Activated T-cell treated with anti-CD3 and anti-CD28 coated beads, Interleukin-2, amount 50 U/mL, for 1 hour (primary cell): ENCODE measurements at places on chromosomes 2 and 18.

DNA sequence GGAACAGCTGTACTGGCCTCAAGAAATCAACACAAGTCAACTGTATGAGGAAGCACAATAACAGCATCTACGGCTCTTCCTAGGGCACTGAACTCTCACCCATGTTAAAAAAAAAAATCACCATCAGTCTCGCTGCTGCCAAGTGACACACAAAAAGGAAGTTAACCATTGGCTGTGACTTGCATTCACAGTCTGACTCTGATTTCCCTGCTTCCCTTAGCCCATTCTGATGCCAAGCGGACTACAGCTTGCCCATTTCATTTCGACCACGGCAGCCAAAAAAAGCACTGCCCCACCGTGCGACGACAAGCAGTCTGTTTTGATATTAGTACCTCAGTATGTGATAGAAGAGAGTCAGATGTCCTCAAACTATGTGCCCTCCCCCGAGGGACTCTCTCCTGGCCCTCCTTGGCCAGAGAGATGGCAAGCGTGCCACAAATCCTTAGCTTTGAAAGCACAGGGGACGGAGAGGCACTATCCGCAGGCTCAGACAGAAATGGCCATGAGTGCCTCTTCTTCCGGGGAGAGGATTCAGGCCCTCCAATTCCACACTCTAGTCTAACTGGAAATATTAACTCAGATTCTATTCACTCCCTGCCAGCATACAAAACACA lies 250.0 kb downstream of the TCF4 start:
- DNase-seq: no peak

DNA sequence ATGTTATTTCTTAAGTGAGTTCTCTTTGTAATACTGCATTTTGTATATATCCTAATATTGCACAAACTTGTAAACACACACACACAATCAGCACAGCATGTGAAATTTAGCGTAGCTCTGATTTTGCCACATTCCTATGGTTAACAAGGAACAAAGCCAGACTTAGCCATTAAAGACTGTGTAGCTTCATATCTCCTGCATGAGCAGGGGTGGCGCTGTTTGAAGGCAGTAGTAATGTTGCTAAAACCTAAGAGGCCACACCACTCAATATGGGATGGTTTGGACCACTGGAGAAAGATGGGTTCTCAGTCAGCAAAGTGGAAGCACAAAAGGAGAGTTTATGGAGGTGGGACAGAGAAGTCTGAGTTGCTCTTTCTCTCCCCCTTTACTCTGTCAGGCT lies 61.1 kb upstream of the RND3 start:
- DNase-seq: no peak

DNA sequence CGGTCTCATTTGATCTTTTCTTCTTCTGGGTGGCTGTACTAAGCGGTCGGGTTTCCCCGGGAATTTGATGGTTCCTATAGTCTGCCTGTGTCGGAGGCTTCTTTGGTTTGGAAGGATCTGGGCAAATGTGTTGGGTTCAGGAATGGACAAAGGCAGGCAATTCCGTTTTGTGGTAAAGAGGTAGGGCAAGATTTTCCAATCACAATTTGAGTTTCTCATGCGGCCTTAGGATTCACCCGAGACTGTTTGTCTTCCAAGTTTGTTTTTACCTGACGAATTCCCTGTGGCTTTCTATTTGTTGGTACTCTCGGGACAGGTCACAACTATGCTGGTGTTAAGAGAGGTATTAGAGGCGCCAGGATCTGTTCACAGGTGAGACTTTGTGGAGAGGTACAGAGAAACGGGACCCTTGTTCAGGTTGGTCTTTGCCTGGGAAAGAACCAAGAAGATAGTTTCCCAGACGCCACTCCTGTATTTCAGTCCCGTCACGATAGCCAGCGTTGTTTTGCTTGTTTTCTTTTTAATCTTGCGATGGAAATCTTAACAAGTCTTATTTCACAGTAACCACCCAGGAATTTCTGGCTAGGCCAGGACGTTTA lies 3.0 kb downstream of the SP5 start:
- no peak for DNase-seq

DNA sequence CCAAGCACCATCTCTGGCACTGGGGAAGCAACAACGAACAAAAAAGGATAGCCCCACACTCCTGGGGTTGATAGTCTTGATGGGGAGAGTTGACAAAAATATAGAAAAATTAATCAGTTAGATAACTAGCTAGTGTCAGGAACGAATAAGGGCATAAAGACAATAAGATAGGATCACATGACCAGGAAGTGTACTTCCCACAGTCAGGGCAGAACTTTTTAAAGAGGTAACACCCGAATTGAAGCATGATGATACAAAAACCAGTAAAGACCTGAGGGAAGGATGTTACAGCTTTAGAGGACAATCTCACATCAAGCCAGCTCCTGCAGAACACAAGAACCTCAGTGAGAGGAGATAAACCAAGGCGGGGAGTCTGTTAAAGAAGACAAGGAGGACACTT lies 295.4 kb upstream of the CRIM1 start:
- no peak for DNase-seq

GRCh38 chr2:60125611-60126426 lies 427.6 kb downstream of the BCL11A start:
- DNase-seq: no peak

GRCh38 chr2:217045700-217046475 lies 186.0 kb upstream of the TNP1 start:
- DNase-seq: no peak

DNA sequence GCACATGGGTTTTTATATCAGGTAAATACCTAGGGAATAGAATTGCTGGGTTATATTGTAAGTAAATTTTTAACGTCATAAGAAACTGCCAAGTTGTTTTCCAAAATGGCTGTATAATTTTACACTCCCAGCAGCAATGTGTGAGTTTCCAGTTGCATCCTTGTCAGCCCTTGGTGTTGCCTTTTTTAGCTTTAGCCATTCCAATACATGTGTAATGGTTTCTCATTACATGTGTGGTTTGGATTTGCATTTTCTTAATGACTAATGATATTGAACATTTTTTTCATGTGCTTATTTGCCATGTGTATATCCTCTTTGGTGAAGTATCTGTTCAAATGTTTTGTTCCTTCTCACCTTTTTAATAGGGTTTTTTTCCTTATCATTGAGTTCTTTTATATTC lies 70.8 kb downstream of the ABI2 start:
- DNase-seq: no peak

DNA sequence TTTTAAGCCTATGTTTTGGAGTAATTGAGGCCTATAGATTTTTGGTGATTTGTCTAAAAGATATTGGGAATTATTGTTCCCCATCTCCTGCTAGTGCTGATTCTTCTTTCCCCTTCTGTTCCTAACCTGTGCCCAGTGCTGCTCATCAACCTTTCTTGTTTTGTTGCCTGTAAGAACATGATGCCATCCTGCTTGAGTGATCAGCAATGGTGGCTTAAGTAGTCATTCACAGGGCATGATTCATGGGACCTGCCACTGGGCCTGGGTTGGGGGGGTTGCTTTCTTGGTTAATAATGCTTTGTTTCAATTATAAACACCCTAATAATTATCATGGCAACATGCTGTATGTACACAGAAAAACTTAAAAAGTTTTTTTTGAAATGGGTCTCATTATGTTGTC lies 562.9 kb upstream of the SETBP1 start:
- DNase-seq: no peak

- peak; percentile 64 for DNase-seq
These were observed 494 bp downstream of the HNRNPLL start for GRCh38 chr2:38602136-38602731.

GRCh38 chr2:44801289-44801840 lies 140.1 kb upstream of the SIX3 start:
- DNase-seq: no peak

DNA sequence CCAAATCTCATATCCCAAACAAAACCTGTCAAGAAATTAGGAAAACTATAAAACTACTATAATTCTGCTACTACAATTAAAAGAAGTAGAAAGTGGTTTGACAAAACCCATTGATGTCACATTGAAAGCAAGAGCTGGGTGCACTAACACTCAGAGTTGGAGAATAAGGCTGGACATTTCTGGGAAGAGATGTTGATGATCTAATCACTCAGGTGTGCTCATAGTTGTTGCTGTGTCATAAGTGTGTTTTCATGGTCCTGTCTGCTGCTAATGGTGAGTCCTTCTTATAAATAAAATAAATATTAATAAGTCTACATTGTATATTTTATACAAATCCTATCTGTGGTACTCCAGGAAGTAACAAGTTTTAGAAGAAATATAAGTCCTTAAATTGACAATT lies 168.2 kb upstream of the LRP1B start:
- DNase-seq: no peak

DNA sequence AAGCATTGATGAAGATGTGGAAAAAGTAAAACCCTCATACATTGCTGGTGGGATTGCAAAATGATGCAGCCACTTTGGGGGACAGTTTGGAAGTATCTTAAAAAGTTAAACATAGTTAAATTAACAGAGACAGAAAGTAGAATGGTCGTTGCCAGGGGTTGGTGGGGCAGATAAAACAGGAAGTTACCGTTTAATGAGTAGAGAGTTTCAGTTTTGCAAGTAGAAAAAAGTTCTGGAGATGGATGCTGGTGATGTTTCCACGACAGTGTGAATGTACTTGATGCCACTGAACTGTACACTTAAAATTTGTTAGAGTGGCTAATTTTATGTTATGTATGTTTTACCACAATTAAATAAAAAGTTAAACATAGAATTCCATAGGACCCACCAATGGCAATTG lies 44.5 kb upstream of the EGR4 start:
- DNase-seq: no peak

DNA sequence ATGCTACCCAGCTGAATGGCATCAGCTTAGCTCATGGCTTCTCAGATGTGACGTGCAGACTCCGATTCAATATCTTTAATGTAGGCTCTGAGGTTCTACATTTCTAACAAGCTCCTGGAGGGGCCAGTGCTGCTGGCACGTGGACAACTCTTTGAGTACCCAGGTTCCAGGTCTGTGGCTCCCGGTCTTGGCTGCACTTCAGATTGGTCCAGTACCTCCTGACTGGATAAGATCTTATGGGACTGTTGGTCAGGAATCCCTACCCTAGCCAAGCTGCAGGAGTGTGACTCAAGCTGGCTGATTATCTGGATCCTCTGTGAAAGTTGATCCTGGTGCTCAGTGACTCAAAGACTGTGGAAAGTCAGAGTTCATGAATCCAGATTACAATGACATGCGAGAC lies 222.1 kb downstream of the ANKRD30B start:
- DNase-seq: no peak

DNA sequence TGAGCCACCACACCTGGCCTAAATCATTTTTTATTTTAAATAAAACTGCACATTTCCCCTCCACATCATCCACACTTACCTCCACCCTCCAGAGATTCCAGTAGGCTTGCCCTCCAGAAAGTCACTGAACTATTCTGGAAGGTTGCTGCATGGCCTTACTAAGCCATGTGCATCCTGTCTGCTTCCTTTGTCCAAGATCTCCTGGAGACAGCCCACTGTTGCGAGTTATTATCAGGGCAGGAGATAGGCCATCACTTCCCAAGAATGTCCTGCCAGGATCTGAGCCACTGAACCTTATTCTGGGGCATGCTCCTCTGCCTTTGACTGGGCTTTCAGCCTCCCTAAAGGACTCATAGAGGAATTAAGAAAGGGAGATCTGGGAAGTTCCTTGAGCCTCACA lies 26.8 kb downstream of the CCDC68 start:
- DNase-seq: no peak

- DNase-seq: no peak
These were observed 64.9 kb upstream of the STPG4 start for GRCh38 chr2:47219970-47220369.

DNA sequence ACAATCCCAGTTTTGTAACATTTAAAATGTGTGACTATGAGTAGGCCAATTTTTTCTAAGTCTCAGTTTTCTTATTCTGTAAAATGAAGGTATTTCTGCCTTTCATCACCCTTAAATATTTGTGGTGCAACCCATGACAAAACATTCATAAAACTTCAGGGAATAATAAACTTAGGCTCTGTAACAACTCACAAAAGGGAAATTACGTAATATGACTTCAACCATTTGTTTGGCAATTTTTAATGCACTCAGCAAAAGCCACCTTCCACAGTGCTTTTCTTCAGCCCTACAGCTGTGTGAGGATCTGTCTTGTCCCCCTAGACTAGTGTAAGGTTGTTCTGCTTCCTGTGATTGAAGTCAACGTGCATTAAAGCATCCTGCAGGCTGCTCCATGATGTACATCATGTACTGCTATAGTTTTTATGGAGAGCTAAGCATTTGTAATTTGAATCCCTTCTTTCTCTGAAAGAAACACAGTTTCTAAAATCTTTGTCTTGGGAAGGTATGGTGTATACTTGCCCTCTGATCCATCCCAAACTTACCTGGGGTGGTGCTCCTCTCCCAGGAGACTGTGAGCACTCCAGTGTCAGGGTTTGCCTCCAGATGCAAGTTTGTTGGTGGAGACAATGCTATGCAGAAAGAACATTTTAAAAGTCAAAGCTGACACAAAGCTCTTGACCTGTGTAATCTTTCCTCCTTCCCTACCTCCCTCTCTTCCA lies 39.1 kb downstream of the FN1 start:
- DNase-seq: no peak

DNA sequence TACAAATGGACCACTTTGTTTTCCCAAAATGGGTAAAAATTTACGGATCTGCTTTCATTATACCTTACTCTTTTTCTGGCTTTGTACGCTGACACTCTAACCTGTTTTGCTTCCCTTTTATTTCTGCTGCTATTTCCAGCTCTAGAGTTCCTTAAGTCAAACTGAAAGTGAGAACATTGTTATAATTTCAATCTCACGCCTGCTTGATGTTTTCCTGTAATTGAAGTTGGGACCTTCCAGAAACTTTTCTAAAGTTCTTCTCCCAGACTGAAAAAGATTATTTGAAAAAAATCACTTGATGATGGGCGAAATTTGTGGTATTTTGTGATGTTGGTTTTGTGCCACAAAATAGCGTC lies 1.8 kb downstream of the GLS start:
- no peak for DNase-seq

- no peak for DNase-seq
These were observed 301.3 kb downstream of the ZNF407 start for GRCh38 chr18:74898965-74899364.

DNA sequence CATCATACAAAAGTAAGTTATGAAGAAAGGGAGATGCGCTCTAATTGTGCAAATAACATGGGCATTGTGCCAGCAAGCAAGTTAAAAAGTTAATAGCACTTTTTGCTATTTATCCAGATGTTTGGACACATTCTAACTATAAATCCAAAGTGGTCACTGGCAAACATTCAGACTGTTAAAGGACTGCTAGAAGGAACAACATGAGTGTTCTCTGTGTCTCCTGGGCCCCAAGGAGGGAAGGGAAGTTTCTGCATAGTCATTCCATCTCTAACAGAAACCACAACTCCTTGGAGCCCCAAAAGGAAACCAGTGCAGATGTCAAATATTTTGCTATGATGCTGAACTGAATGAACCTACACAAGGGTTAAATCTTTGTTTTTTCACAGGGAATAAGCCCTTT lies 213.3 kb upstream of the HNRNPA3 start:
- no peak for DNase-seq

GRCh38 chr2:693606-694005 lies 16.4 kb upstream of the TMEM18 start:
- DNase-seq: no peak

DNA sequence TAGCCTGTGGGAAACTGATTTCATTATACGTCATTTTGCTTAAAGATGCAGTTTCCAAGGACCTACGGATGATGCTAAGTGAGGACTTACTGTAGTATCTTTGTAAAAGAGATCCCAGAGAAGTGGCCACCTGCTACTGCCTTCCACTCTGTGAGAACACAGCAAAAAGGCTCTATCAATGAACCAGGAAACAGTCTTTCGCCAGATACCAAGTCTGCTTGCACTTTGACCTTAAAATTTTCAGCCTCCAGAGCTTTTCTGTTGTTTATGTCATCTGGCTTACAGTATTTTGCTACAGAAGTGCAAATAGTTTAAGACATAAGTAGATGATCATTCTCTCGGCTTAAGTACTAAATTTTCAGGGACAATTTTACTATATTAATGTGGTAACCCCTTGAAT lies 847.9 kb upstream of the CHAC2 start:
- no peak for DNase-seq
